Cardiac fibroblast (primary cell): ENCODE measurements at places on chromosomes 2 and 18.

DNA sequence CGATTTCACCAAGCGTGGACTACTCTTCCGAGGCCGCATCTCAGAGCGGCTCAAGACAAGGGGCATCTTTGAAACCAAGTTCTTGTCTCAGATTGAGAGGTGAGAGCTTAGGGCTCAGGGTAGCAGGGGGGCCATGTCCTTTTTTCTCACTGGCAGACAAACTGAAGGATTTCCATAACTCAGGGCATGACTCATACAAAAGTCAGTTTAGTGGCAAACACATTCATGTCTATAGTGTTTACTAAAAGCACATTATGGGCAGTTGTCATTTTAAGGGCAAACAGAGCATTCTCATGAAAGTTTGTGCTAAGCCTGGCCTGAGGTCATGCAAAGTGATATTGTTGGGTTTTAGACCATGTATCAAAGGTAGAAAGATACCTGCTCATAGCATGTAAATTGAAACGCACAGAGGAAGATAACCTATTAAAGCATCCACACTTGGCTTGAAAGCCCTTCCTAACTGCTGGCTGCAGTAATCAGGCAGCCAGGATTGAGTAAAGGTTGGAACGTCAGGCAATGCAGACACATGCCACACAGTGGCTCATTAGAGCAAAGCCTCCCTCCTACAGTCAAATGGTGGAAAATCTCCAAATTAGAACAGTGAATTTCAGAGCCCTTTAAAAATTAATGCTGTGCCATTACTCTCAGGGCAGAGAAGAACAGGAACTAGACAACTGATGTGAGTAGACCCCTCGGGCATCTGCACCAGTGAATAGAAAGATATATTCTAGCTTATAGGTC is 54.2 kb downstream of the HK2 start:
- no peak for DNase-seq

GRCh38 chr2:54404270-54404669 is 51.9 kb upstream of the SPTBN1 start:
- peak; percentile 74 for DNase-seq

GRCh38 chr18:35592298-35592697 is 10.8 kb downstream of the GALNT1 start:
- DNase-seq: no peak

- peak; percentile 95 for DNase-seq
These were observed 180.4 kb downstream of the FAM124B start for GRCh38 chr2:224221455-224221913.

DNA sequence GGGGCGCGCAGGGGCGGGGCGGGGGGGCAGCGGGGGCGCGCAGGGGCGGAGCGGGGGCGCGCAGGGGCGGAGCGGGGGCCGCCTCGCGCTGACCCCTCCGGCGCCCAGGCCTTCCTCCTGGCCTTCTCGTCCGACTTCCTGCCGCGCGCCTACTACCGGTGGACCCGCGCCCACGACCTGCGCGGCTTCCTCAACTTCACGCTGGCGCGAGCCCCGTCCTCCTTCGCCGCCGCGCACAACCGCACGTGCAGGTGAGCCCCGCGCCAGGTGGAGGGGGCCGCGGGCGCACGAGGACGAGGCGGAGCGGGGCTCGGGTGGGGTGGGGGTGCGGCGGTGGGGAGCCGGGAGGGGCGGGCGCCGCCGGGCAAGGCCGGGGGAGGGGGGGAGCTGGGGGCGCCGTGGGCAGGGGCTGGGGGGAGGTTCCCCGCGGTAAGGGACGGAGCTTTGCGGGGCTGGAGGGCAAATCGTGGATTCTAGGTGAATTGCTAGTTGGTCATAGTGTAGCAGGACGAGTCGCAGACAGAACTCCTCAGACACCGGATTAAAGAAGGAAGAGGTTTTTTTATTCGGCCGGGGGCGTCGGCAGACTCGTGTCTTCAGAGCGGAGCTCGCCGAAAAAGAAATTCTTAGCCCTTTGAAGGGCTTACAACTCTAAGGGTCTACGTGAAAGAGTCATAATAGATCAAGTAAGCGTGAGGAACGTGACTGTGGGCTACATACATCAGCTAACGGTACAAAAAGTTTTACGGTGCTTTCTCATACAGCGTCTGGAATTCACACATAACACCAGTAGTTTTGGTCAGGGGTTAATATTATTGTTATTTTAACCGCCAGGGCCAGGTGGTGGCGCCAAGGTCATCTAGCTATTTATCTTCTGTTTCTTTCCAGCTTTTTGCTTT is 29.9 kb downstream of the ANO7 start:
- DNase-seq: peak; percentile 33
